Stimulated activated CD4-positive, alpha-beta T cell treated with anti-CD3 and anti-CD28 coated beads, Interleukin-1b, Interleukin-23, amount 100 ng/mL, for 1 hour (primary cell): ENCODE measurements at places on chromosomes 11 and 22.

GRCh38 chr11:3166268-3167142 is 1.4 kb upstream of the OSBPL5 start:
- no peak for DNase-seq

- peak; percentile 54 for DNase-seq
These were observed 36.2 kb downstream of the TBC1D22A start for GRCh38 chr22:46798366-46799350.

- no peak for DNase-seq
These were observed 99.4 kb downstream of the PDE3B start for GRCh38 chr11:14742849-14743559.

GRCh38 chr11:125084057-125084416 is 20.9 kb downstream of the SLC37A2 start:
- no peak for DNase-seq

DNA sequence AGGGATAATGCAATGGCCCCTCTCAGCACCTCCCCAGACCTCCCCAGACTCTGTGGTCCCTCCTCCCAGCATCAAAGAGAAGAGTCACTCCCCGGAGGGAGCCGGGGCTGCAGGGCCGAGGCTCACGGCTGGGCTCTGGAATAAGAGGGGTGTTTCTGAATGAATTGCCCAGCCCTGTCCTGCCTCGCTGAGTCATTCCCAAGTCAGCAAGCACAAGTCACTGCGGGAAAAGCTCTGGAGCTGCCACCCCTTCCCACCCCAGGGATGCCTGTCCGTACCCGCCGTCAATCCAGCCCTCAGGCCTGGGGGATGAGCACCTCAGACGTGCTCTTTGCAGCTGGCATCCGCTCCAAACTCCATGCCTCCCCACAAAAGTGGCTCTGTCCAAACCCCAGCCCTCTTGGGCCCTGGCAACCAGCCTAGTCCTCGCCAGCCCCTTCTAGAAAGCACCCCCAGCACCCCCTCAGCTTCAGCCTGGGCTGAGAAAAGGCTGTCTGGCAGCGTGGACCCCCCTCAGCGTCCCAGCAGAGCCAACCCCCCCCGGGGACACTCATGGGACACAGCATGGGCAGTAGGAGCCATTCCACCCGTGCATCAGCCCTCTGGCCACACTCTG is 22.7 kb downstream of the CELSR1 start:
- DNase-seq: no peak

GRCh38 chr11:128488471-128488870 is 98.9 kb downstream of the ETS1 start:
- DNase-seq: no peak

- no peak for DNase-seq
These were observed 41.5 kb downstream of the DHCR7 start for GRCh38 chr11:71406681-71407080.
